NB4 (cell line): ENCODE measurements at places on chromosomes 16 and 17.

DNA sequence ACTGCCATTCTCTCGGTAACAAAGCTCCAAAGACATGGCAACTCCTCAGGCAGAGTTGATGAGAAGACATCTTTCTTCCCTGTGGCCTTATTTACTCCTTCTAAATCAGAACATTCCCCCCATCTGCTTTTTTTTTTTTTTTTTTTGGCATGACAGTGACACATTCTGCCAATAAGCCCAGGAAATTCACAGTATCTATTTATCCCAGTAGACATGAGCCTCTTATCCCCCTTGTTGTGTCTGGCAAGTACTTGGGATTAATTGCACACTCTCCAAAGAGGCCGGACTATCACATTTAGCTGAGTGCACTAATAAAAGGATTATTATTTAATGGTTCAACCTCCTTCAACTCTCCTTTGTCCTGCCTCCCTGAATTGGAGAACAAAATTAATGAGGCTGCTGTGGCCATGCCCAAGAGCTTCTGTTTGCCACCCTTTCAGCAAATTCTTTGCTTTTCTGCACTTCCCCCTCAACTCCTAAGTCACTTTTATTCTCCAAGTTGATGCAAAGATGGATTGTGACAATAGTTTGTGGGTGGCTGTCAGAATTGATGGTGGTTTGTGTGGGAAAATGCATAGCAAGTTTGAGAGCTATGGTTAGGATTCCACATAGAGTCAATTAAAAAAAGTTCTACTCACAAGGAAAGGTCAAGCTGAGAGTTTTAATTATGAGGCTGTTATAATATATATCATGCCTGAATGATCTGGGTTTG lies 47.2 kb downstream of the GPR139 start:
- DNase-seq, result no peak

- DNase-seq, result peak; percentile 45
Measured at GRCh38 chr17:7886227-7887037, 2.2 kb upstream of the CHD3 start.

GRCh38 chr17:5769593-5770354 lies 185.5 kb upstream of the NLRP1 start:
- no peak for DNase-seq

DNA sequence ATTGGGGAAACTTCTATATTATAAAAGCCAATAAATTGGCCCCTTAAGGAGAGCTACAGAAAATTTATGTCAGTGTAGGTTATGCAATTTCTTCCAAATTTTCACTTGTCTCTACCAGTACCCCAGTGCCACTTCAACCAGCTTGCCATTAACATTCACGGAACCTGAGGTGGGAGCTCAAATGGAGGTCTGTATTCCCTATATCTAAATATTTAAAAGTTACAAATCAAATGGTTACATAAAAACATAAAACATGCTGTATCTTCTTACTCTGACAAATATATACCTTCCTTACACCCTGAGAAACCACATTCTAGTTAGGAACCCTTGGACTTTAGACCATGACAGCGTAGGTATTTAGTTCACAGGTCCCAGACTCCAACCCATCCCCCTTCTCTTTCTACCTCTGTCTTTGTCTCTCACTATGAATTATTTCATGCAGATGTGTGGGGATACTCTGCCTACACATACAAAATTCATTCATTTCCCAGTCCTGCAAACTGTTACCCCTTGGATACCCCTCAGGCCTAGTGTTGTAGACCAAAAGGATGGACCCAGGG lies 127.8 kb upstream of the PMFBP1 start:
- DNase-seq, result no peak

DNA sequence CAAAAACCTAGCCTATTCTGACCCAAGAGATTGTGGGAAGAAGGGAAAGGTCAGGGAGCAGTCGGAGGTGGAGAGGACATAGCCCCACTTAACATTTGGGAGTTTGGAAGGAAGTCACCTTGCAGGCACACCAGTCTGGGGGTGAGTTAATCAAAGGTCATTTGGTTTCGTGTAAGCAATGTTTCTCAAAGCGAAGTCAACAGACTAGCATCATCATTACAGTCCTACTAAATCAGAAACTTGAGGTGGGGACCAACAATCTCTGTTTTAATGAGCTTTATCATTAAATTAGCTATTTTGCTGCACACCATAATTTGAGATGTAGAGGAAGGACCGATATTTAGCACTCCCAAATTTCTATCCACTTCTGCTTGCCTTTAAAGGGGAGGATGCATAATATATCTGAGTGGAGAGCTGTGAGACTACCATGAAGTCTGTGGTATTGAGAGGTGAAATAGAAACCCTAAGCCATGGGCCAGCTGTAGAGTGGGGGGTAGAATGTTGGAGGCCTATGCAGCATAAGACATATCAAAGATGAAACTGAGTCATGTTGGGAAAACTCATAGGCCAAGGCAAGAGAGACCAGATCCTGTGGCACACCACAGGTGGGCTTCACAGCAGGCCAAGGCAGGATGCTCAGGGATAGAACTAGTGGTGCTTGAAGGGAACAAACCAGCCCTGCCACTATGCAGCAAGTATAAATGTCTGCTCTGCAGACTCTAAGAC lies 141.7 kb upstream of the ANKFN1 start:
- no peak for DNase-seq

GRCh38 chr16:87970186-87970585 lies 19.0 kb downstream of the BANP start:
- no peak for DNase-seq

DNA sequence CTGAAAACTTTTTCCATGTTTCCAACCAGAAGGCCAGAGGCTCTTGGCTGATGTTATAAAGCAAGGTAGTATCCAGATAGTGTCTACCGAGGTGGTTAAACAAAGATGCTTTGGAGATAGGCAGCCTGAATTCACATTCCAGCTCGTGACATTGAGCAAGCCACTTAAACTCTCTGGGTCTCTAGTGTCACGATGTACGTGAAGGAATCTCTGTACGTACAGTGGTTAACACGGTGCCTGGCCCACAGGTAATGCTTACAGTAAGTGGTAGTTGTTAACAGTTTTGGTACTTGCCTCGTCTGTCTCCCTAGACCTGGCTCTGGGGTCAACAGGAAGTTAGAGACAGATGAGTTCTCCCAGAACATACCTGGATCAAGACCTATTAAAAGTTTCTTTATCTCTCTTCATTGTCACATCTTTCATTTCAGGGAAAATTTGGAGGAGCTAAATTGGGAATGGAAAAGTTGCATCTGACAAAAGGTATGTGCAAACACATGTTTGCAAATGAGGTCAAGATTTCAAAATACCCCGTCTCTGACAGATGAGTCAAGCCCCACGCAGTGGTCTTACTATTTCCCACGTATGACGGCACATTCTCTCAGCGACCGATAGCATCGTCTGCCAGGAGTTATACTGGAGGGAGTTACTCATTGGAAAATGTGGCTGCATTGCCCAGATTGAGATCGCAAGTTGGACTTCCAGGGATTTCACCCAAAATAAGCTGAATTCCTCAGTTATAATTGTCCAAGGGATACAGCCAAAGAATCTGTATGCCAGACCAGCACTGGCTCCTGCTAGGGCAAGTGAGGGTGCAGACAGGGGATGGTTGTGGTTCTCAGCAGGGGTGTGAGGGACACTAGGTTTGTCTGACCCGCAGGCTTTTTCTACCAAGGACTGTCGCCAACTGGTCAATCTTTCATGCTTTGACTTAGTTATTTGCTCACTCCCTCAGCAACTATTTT lies 18.9 kb upstream of the MYH10 start:
- no peak for DNase-seq

DNA sequence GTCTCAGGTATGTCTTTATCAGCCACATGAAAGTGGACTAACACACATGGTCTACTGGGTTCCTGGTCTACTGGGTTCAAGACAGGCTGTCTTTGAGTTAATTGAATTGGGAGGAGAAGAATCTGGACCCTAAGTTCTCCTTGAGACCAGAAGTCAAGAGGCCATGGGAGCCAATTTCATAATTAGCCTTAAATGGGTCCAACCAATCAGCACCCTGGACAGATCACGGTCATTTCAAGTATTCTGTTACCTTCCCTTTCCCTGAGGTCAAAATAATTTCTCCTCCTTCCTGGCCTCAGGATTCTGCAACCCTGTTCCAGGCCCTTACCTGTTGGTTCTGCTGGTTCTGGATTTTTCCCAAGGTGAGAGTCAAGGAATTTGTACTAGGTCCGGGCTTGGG lies 23.8 kb downstream of the OSBPL7 start:
- peak; percentile 41 for DNase-seq

- no peak for DNase-seq
Measured at GRCh38 chr16:17330044-17330443, 140.7 kb downstream of the XYLT1 start.

GRCh38 chr16:65406933-65407332 lies 285.1 kb upstream of the CDH11 start:
- DNase-seq, result no peak

- no peak for DNase-seq
Measured at GRCh38 chr16:76360404-76360803, 83.2 kb downstream of the CNTNAP4 start.

GRCh38 chr16:77868478-77868877 lies 80.1 kb downstream of the VAT1L start:
- DNase-seq, result no peak

- peak; percentile 80 for DNase-seq
Measured at GRCh38 chr17:81733507-81734404, 21.7 kb downstream of the SLC25A10 start.

DNA sequence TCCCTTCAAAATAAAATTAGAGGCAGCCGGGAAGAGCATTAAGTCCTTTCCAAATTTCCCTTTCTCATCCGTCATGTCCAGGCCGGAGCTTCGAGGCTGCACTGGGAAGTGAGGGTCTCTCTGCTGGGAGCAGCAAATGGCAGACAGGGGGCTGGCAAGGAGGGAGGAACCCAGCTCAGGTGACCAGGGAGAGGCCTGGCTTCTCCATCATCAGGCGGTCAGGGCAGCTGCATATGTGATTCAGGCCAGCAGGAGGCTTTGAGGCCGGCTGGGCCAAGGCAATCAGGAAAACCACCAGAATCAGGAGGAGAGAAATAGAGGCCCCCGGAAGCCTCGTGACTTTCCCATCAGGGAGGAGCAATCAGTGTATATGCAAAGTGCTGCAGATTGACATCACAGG lies 85.0 kb upstream of the RPL38 start:
- no peak for DNase-seq

GRCh38 chr17:30137158-30137557 lies 20.5 kb downstream of the NSRP1 start:
- no peak for DNase-seq

GRCh38 chr17:79242393-79242792 lies 167.8 kb downstream of the ENGASE start:
- no peak for DNase-seq

DNA sequence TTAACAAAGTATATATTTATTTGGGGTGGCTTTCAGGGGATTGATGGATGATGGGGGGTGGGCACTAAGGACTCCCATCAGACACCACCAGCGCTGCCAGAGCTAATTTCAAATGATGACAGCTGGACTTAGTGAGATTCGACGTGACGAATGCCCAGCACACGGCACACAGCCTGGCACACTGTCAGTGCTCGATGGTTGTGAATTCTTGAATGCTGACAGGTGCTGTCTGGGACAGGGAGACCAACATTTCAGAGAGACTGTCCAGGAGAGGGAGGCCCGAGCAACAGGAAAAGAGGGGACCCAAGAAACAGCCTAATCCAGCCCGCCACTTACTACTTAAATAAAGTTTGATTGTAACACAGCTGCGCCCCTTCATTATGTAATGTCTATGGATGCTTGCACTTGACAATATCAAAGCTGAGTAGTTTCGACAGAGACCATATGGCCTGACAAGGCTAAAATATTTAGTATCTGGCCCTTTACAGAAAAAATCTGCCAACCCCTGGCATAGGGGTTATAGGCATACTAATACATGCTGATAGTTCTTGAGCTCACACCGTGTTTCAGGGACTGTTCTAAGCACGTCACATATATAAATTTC lies 6.2 kb upstream of the MPRIP start:
- no peak for DNase-seq

- DNase-seq, result no peak
Measured at GRCh38 chr17:13462146-13462545, 139.6 kb downstream of the HS3ST3A1 start.
